ENCODE measurements at places on chromosomes 13 and 19.

DNA sequence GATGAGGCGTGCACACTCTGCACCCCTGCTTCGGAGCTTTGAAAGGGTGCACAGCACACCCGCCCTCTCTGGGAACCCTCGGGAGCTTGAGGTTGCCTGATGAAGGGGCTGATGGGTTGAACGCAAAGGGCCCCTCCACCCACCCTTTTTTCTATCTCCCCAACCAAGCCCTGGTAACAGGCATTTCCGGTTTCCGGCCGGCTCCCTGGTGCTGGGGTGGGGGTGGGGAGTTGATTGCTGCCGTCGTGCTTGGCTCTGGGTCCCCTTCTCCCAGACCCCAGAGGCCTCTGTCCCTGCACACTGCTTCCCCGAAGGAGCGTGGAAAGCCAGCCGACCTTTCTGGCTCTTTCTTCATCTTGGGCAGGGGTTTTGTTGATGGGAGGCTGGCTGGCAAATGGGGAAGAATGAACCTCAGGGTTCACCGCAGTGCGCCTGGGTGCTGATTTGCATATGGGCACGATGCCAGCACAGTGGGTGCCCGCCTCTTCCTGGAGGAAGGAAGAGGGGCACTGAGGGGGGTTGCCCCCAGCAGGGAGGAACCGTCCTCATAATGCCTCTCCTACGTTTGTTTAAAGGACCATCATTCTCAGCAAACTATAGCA lies 29.1 kb downstream of the VAV1 start:
- DNase-seq, result peak; percentile 67

DNA sequence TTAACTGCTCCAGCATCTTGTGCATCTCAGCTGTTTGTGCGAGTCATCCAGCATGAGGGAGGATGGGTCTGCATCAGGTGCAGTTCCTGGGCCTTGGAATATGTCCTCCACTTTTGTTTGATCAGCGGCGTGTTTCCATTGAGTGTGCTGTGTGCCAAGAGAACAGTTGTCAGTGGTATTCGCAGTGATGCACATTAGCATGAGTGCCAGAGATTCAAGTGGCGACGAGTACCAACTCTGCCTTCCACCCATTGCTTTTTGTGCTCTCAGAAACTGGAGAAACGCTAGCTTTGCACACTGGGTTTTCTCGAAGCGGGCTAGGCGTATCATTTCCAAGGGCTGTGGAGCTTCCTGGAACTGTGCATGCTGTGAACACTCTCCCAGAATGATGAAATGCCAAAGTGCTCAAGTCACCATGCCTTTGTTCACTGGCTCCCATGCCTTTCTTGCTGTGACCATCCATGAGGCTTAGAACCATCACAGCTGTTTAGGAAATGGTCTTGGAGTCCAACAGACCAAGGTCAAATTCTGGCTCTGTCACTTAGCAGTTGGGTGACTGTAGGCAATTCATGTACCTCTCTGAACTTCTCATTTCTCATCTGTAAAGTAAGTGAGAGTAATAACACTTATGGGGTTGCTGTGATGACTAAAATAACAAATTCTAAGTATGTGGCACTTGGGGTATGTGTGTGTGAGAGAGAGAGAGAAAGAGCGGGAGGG lies 18.4 kb downstream of the LRCH1 start:
- no peak for DNase-seq

- DNase-seq, result no peak
Measured at GRCh38 chr19:5782945-5783919, 1.3 kb downstream of the PRR22 start.

GRCh38 chr19:19686580-19686979 lies 17.9 kb downstream of the ZNF101 start:
- no peak for DNase-seq

- DNase-seq, result no peak
Measured at GRCh38 chr13:79663435-79663834, 182.5 kb downstream of the NDFIP2 start.
